ENCODE measurements at places on chromosomes 5 and 9.

DNA sequence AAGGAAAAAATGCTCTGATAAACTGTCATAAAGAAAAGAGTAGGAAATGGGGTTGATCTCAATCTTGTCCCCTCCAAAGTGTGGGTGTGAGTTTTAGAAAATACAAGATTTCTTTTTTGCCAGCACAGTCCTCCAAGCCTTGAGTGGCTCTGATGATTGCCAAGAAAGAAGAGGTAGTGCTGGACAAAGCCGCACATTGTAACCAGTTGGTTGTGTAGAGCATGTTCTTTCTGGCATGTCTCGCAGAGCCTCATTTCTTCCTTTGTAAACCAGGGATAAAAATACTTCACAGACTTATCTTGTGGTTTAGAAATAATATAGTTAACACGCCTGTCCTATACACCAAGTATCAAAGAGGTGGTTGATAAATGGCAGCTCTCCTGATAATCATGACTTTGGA lies 30.4 kb downstream of the PRLR start:
- DNase-seq = no peak

DNA sequence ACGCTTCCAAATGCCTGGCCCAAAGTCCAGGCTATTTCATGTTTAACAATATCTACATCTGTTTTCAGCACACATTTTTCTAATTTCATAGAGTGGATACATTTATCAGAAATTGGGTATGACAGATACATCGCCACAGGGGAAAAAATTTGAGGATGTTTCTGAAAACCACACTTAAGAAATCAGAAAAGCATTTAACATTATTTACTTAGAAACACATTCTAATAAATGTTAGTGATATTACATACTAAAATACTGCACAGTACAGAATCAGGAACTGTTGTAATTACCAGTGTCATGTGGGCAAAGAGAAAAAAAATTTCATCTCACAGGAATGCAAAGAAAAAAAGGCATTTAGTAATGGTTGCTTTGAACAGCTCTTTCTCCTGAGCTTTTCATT lies 310.5 kb upstream of the KIF2A start:
- peak; percentile 13 for DNase-seq

DNA sequence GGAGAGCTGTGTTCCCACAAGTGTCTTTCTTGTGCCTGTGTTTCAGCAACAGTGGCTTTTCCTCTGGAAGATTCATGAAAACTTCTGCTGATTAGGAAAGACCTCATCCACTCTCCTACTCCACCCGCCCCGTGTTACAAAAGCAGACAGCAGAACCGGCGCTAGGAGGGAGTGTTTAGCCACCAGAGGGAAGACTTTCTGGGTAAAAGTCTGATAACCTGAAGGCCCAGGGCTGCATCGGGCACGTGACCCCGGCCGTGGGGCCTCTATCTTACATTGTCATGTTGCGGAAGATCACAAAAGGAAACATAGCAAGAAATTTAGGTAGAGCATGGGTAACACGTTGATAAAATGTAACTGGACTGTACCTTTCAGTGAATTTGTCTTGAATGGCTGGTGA lies 32.0 kb upstream of the DMRT2 start:
- DNase-seq = peak; percentile 54

GRCh38 chr5:72063219-72063819 lies 44.0 kb upstream of the MAP1B start:
- DNase-seq = peak; percentile 40

- DNase-seq = no peak
These were observed 54.2 kb downstream of the WHRN start for GRCh38 chr9:114450833-114451706.

Data from muscle of leg (tissue), 16 donors.